ENCODE measurements at places on chromosomes 5 and 9.

GRCh38 chr5:138946831-138947560 lies 71.9 kb upstream of the LRRTM2 start:
- DNase-seq = no peak

GRCh38 chr9:557601-558201 lies 283.8 kb upstream of the DMRT1 start:
- no peak for DNase-seq

- no peak for DNase-seq
Measured at GRCh38 chr9:73806876-73807275, 655.2 kb downstream of the ANXA1 start.

DNA sequence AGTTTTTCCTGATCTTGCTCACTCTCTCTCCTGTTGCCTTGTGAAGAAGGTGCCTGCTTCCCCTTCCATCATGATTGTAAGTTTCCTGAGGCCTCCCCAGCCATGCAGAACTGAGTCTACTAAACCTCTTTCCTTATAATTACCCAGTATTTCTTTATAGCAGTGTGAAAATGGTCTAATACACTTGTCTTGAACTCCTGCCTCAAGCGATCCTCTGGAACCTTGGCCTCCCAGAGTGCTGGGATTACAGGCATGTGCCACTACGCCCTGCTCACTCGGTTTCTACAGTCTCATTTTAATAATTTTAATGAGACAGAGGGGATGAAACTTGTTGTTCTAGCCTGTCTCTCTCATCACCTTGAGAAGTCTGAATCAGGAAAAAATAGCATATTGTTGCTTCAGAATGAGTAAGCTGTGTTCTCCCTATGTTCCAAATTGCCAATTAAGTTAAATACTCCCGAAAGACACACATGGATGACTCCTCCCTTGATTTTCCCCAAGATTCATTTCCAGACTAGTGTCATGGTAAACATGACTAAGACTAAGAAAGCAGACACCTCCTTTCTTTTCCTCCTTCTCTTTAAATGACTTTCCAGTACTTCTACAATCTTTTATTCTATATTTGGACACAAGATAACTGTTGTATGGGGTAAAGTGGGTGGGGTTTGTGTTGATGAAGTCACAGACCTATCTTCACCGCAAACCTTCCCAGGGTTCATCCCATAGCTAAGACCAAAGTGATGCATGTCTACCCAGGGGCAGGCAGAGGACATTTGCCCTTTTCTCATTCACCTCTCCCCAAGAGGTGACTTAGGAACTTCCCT lies 7.8 kb upstream of the DNAJC18 start:
- no peak for DNase-seq

GRCh38 chr5:87347841-87348240 lies 64.9 kb downstream of the CCNH start:
- DNase-seq = no peak

- no peak for DNase-seq
Measured at GRCh38 chr9:80651044-80651443, 1038.3 kb downstream of the TLE1 start.

DNA sequence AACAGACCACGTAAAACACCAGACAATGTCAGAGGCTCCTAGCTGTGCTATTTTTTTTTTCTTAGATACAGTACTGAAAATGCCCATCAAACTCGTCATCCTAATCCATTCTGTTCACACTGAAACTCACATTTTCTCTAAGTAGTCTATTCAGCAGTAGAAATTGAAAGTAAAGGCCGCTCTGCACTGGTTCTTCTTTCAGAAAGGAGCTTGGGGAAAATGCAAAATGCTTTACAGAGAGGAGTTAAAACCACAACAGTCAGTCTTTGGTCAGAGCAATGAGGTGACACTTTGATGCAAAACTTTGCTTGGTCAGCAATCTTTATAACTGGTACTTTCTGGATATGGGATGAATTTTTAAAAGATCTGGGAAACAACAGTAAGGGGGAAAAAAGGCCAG lies 43.8 kb upstream of the SUSD1 start:
- DNase-seq = peak; percentile 41

DNA sequence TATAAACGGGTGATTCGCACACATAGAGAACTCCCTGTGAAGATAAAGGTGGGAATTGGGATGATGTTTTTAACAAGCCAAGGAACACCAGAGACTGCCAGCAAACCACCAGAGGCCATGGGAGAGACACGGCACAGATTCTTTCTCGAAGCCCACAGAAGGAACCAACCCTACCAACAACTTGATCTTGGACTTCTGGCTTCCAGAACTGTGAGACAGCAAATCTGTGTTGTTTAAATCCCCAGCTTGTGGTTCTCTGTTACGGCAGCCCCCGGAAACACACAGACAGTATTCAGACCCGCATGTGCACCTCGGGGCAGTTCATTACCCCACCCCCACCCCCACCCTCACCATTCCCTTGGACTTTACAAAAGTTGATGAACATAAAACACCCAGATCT lies 12.8 kb downstream of the AMBP start:
- no peak for DNase-seq

DNA sequence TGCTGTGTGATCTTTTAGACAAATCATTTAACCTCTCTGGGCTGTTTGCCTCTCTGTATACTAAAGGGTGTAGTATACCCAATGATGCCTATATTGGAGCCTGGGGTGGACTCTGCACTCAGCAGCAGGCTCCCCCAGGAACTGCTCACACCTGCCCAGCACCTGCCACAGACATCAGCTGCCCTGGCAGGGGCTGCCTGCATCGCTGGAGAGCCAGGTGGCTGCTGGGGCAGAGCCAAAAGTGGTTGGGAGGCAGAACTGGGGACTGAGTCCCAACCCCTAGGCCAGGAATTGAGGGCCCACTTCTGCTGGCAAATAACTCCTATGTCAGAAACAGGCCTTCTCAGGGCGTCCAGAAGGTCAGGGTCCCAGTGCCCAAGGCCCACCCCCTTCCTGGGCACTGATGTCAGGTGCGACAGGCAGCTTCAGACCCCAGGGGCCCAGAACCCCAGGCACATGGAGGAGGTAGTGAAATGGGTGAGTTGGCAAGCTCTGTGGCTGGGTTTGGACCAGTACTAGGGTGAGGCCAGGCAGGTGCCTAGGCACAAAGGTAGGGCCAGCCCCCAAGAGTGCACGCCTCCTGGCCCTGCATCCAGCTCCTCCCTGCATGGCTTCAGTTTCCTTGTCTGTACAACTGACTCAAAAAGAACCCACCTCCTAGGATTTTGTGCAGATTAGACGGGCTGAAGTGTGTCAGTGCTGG lies 5.8 kb downstream of the UNC5A start:
- no peak for DNase-seq

- peak; percentile 66 for DNase-seq
Measured at GRCh38 chr9:131478421-131478868, 24.3 kb upstream of the POMT1 start.

GRCh38 chr5:36607838-36608783 lies 1.7 kb downstream of the SLC1A3 start:
- no peak for DNase-seq

DNA sequence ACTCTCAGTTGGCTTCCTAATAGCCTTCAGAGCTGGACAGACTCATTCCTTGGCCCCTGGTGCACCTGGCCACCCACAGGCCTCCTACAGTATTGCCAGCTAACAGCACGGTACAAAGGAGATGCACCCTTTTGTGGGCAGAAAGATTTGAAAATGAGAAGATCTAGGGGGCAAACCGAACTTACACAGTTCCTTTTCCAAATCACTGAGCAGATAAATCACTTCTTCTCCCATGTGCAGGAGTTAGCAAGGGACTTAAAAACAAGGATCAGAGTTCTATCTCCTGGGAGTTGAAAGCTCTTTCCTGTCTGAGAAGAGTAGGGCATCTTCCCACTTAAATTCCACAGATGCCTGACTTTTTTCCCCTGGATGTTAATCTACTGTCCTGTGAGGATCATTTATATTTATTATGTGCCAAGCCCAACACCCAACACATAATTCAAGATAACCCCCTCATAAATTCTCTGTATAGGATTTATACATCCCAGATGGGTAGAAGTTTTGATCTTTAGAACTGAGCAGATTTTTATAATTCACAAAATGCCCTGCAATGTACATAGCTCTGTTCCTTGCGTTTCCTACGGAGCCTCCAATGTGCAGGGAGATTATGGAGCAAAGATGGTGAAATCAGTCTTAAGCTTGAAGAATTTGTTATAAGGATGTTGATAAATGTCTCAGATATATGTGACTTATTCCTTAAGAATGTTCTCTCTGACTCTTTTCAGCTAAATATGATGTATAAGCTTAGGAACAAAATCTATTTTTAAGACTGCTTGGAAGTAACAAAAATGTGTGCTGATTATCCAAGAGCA lies 207.2 kb upstream of the DAPK1 start:
- DNase-seq = no peak

DNA sequence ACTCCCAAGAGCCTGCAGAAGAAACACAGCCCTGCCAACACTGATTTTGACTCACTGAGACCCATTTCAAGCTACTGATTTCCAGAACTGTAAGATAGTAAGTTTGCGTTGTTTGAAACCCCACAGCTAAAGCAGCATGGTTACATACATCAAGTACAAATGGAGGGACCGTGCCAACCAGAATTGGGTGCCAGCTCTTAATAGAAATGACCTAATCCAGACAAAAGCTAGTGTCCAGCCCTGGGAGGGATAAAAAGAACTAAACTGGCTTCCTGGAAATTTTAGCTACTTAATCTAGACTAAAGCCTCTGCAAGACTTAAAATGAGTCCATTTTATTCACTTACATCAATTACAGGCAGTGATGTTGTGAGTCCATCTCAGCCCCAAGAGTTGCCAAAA lies 122.6 kb downstream of the ADAMTS12 start:
- DNase-seq = no peak

DNA sequence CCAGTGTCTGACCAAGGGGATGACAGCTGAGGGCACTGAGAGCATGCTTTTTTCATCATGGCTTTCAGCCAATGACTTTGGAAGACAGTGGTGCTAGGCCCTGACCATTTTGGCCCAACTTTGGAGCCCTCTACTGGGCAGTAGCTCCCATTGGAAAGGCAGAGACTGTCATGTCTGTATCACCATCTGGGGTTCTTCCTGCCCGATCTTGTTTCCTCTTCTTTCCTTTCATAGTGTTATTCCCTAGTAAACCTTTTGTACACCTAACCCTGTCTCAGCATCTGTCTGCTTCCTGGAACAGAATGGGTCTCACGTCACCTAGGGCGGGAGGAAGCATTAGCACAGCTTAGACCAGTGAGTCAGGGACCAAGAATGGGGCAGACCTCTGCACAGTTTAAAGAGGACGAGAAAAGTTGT lies 97.4 kb upstream of the MAST4 start:
- DNase-seq = no peak

DNA sequence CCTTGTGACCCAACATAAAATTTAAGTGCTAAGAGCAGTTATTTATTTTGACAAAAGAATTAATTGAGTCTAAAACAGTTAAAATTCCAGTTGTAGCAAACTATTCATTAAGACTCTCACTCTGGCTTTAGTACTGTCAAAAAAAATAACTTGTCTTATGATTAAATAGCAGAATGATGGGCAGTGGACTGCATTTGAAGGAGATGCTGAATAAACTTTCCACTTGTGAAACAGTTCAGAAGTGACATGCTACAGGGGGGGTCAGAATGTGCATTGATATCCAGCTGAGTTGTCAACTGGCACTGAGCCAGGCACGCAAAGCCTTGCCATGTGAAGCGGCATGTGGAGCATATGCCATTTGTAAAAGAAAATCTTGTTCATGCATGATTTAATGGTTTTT lies 76.0 kb downstream of the FCHO2 start:
- no peak for DNase-seq

DNA sequence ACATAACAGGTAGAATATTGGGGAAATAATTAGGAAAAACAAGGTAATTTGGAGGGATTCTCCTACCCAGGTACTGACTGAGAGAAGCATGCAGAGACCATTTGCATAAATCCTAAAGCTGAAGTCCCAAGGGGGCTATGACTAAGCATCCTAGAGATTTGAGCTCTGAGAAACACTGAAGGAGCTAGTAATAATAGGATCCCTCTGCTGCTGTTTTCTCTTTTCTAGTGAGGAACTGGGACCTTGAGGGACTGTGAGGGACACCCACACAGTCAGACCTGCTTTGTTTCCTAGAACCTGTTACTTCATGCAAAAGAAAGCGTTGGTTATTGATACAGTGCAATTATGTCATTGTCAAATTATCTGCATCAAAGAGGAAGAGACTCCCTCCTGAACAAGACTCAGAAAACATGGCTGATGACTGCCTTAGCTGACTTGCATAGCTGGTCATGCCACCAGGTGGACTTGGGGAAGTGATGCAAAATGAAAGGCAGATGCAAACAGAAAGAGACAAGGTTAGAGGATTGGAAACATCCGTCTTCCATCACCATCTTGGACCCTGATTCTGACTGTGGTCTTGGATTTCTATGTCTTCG lies 335.4 kb downstream of the NTRK2 start:
- no peak for DNase-seq

DNA sequence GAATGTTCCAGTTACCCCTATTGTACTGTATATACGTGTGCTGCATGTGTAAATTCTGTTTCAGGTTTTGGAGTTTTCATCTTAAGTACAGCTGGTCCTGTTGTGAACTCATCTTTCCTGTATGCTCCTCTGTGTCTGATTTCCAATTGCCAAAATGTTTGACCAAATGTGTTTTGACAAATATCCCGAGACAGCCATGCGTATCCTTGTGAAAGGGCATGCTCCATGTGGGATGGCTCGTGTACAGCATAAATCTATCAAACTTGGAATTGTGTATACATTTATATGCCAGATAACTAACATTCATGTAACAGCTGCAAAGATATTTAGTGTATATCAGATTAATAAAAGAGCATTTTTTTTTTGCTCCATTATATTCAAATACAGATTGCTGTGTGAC lies 69.5 kb upstream of the IQGAP2 start:
- DNase-seq = no peak

- no peak for DNase-seq
Measured at GRCh38 chr5:119358901-119359603, 3.2 kb downstream of the TNFAIP8 start.

DNA sequence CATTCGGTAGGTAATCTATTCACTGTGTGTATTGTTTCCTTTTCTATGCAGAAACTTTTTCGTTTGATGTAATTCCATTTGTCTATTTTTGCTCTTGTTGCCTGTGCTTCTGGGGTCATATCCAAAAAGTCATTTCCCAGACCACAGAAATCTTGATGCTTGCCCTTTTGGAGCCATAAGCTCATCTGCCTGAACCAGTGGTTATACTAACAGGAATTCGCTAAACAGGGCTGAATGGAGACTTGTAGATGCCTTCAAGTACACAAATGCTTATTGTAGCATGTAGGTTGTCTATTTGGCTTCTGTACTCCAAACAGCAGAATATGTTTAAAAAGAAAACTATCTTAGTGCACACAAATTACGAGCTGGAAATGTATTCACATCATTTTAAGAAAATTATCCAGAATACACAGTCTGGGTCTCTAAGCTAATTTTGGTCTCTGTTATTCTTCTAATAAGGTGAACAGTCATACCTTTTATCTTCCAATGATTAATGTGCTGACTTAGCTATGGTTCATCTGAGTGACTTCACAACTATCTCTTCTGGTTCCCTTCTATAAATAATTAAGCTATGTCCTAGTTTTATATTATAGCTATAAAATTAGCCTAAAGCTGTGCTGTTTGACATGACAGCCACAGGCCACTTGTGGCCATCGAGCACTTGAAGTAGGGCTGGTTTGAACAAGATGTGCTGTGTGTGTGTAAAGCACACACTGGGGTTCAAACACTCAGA lies 87.6 kb downstream of the DAPK1 start:
- DNase-seq = no peak
